NCI-H1105 treated with DMSO at 0.1 percent for 48 hours (cell line): ENCODE measurements at places on chromosomes 12 and 14.

DNA sequence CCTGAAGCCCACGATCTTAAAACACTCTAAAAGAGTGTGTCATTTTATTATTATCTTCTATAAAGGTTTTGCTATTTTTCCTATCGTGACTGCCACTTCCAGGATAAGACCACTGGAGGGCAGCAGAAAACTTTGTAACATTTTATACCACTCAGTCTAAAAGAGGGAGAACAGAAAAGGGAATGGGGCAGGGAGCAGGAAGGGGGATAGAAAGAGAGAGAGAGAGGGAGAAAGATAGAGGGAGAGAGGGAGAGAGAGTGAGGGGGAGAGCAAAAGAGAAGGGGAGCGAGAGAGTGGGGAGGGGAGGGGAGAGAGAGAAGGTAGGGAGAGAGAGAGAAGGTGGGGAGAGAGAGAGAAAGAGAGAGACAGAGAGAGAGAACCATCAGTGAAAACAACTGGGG lies 2.0 kb upstream of the ART4 start:
- DNase-seq = peak; percentile 48

GRCh38 chr14:61034416-61035120 lies 53.5 kb downstream of the SLC38A6 start:
- peak; percentile 95 for DNase-seq

DNA sequence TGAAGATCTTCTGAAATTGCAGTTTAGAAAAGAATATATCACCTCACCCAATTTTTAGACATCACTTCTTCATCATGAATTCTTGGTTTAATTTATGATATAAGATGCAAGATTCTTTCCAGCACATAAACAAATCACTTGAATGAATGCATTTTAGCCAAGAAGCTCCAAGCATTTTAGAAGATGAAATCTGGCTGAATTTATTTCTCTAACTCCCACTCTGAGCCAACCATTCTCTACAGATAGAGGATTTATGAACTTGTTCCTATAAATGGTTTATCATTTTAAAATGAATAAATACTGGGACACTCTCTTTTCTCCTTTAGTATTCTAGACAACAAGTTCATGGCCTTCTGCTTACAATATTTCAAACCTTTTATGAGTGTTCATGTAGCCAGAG lies 71.7 kb downstream of the GRIP1 start:
- no peak for DNase-seq

- no peak for DNase-seq
Observed at GRCh38 chr12:27464220-27464554, 17.7 kb downstream of the SMCO2 start.

DNA sequence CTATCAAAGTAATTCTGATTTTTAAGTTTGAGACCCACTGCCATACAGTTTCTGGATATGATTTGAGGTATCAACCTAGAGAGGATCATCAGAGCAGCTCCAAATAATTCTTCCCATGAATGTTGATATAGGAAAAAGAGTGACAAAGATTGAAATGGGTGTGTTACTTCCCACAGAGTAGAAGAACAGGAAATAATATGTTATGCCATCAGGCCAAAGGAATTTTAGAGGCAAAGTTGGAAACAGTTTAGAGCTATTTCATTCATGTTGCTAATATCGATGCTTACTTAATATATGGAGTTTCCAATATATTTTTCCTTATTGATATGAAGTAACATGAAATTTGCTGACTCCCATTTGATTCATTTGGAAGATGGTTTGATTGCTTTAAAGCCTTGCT lies 8.9 kb upstream of the MSRB3 start:
- DNase-seq = no peak

GRCh38 chr14:86086962-86087361 lies 557.0 kb downstream of the FLRT2 start:
- DNase-seq = no peak

DNA sequence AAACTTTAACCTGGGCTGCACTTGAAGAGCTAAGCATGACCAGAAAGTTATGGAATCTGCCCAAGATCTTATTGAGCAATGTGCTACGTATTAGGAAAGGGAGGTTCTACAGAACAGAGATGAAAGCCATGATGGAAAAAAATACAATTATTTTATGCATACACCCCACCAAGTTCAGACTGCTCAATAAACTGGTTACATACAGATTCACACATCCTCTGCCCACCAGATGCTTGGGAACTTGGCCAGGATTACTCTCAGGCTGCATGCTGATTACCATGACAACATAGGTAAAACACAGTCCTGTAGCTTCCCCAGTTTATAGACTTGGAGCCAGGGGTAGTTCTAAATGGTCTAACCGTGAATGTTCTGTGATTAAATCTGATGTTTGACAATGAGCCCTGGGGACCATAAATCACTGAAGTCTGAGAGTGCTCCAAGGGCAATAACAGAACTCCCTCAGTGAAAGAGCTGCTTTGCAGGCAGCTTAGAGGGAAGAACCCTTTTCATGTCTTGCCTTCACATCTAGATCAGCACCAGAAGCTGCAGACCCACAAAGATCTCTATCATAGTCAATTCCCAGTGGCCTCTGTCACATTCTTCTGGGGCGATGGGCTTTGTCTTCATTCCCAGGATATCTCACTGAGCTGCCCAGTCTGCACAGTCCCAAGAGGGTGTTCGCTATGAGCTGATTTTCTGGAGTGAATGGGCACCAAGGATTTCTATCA lies 232.2 kb downstream of the EMP1 start:
- peak; percentile 78 for DNase-seq

DNA sequence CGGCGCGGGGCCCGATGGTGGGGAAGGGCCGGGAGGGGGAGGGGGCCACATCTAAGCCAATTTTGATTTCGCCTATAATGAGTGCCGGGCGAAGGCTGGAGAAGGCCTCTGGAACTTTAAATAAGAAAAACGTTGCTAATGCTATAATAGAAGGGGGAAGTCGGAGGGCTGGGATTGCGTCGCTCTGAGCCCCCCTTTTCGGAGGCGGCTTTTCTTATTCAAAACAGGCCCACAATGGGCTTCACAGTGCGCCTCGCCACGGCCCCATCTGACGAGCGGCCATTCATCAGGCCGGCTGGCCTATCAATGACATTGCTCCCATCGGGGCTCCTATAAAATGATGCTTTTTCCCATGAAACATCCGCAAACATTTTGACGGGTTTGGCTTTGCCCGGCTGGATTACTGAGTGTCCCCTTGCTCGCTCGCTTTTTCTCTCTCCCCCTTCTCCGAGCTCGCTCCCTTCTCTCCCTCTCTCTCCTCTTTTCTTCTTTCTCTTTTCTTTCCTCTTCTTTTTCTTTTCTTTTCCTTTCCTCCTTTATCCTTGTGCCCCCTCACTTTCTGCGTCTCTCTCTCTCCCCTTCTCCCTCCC lies at the start of gene RFX4:
RFX4 (plus strand) TSS at position 364 of the 590 bp plus-strand sequence. CDS start 317 bp downstream, outside the sequence.
- DNase-seq = peak; percentile 31

DNA sequence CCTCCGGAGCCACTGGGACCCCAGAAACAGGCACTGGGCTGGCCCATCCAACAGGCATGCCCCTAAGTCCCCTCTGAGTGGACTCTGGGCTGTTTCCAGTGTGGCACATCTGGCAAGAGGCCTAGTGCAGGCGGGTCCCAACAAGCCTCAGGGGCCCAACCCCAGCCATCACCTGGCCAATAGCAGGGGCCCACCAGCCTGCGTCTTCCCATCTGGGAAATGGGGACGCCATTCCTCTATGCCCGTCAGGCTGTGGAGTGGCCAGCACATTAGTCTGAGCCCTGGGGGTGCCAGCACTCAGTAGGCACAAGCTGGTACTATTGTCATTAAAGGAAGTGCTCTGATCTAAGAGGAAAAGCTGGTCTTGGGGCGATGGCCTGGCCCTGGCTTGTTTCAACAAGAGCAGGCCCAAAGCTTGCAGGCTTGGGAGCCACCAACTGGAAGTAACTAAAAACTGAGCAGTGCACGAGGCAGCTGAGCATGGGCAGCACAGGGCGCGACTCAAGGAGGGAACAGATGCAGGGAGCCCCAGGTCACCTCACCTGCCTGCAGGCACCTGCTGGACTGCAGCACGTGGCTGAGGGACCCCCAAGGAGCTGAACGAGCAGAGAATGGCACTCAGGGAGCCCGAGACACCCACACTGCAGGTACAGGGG lies 8.4 kb downstream of the DEGS2 start:
- no peak for DNase-seq

- peak; percentile 56 for DNase-seq
Observed at GRCh38 chr12:113471619-113472171, at the start of gene LHX5. Gene LHX5, minus strand, starts transcription at chr12:113471871. Its CDS starts 373 bp downstream, at chr12:113471498.

DNA sequence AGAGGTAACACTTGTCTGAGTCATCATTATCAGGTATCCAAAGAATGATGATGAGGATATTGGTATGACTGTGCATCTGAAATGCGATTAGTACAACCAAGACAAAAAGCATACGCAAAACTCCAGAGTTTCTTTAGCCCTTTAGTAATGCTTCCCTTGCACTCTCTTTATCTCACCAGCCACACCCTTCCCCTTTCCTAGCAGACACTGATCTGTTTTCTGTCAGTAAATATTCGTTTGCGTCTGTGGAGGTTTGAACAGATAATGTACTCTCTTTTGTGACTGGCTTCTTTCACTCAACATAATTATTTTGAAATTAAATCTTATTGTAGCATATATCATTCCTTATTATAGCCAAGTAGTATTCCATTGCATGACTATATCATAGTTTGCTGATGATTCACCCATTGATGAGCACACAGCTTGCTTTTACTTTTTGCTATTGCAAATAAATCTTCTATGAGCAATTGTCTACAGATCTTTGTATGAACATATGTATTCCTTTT lies 775.7 kb downstream of the SLC6A15 start:
- DNase-seq = no peak

DNA sequence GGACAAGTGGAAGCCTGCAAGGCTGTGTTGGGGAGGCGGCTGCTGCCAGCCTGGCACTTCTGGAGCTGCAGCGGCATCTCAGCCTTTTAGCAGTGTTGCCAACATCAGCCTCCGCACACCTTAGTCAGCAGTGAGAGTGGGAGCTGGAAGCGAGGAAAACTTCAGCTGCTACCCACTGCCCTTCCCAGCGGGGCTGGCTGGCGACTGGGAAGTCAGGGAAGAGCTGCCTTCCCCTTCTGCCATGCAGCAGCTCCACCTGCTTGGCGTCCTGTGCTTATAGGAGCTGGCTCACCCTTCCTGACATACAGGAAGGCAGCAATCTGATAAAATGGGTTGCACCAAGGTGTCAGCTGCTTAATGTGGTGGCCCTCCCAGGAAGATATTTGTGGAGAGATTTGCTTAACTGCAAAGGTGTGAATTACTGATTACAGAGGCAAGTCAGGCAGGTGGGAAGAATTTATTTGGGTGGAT lies 15.4 kb upstream of the PLEKHG3 start:
- DNase-seq = no peak

GRCh38 chr12:26373606-26374495 lies 178.5 kb downstream of the SSPN start:
- no peak for DNase-seq

GRCh38 chr14:104876251-104876699 lies 11.2 kb downstream of the CEP170B start:
- DNase-seq = peak; percentile 5

DNA sequence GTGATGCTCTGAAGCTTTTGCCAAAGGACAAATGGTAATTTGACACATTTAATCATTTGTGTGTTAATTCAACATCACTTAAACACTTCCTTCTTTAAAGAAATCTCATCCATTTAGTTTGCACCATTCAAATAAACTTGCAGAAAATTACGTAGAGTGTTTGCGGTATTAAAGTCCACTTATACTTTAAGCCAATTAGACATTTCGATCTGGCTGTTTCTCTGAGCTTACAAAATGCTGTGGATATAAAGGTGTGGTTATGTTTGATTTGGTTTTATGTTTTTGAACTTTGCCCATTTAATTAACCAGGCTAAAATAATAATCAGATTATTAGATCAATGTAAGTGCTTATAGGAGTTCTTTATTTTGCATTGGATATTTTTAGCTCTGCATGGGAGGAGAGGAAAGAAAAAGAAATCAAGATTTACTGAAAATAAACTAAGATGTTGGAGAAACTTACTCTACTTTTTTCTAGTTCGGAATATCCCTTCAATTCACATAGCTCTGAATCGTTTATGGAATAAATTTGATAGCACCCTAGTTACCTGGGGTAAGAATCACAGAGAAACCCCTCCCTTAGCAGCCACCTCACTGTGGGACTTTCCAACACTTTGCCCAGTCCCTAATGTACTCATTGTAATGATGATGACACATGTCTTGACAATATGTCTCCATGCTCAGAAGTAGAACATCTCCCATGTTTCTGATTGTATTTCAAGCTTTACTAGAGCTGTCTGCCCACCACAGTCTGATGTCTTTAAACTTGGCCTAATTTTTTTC lies 268.0 kb downstream of the BTG1 start:
- no peak for DNase-seq

GRCh38 chr12:109558374-109559199 lies 14.7 kb downstream of the MMAB start:
- DNase-seq = no peak

- DNase-seq = no peak
Observed at GRCh38 chr14:52018252-52018651, 28.9 kb downstream of the RTRAF start.

- DNase-seq = no peak
Observed at GRCh38 chr14:102969901-102970300, 47.4 kb downstream of the AMN start.
